Hindlimb muscle (tissue), 1 donor: ENCODE measurements at places on chromosomes 12 and 14. TPM values are rescaled to one million over a fixed set of nuclear protein-coding genes. Genes with fewer than 3 reads are reported as not detected.

DNA sequence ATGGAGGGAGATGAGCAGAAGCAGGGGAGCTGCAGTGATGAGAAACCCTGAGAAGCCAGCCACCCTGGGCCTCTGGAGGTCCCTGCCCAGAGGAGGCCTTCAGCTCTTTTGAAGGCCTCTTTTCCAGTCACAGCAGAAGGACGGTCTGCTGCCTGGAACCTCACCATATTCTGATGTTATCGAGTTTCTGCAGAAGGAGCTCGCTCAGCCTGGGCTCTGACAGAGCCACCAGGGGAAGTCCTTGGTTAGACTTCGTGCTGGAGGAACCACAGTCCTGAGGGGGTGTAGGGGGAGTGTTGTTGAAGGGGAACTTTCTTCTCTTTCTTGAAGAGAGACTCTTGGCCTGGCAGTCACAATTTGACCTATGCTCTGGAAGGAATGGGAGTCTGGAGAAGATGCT lies 25.1 kb upstream of the BATF start:
- no peak for DNase-seq

GRCh38 chr14:65840118-65840751 lies 427.7 kb downstream of the FUT8 start:
- DNase-seq, result no peak

GRCh38 chr12:103441437-103442181 lies 54.2 kb downstream of the C12orf42 start:
- no peak for DNase-seq

- DNase-seq, result no peak
These were observed 27.3 kb upstream of the BBS10 start for GRCh38 chr12:76375470-76375869.

DNA sequence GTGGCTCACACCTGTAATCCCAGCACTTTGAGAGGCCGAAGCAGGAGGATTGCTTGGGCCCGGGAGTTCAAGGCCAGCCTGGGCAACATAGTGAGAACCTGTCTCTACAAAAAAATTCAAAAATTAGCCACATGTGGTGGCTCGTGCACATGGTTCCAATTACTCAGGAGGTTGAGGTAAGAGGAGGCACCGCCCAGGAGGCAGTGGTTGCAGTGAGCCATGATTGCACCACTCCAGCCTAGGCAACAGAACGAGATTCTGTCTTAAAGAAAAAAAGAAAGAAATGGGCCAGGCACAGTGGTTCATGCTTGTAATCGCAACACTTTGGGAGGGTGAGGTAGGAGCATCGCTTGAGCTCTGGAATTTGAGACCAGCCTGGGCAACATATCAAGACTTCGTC lies 33.5 kb downstream of the MAP1LC3B2 start:
- no peak for DNase-seq

The CELA1 gene
- not detected for polyA plus RNA-seq
